Sigmoid colon (tissue), 7 donors: ENCODE measurements at places on chromosomes 4 and X. TPM values are rescaled to one million over a fixed set of nuclear protein-coding genes. Genes with fewer than 3 reads are reported as not detected.

DNA sequence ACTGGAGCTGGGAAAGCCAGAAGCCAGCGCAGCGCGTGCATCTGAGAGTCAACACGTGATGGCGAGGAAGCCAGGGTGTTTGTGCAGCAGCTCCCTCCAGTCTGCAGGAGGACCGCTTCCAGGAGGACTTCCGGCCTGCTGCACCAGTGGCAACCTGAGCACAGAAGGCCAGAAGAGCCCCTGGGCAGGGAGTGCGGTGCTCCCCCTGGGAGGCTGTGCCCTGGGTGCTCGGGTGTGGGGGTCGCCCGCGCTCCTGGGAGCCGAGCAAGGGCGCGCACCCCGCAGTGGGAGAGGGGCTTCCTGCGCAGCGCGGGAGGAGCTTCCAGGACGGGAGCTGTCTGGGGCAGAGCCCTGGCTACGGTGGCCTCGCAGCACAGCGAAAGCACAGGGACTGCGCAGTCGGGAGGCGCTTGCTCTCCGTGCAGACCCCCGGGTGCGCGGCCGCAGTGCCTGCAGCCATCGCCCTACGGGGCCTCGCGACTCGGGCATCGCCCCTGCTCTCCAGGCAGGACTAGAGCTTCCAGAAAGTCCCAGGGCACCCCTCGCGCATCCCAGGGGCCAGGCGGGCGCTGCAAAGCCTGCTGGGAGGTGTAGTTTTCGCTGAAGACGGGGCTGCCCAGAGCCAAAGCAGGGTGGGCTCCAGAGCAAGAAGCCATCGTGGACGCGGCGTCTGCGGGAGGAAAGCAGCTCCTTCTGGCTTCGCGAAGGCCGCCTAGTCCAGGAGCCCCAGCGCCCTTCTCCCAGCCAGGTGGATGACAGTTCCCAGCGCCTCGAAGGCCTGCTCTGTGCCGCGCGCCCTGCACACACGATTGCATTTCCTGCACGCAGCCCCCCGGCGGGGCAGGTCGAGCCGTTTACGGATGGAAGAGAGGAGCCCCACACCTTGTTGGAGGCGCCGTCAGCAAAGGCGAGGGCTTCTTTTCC is 24.1 kb upstream of the WFS1 start:
- DNase-seq, result no peak

DNA sequence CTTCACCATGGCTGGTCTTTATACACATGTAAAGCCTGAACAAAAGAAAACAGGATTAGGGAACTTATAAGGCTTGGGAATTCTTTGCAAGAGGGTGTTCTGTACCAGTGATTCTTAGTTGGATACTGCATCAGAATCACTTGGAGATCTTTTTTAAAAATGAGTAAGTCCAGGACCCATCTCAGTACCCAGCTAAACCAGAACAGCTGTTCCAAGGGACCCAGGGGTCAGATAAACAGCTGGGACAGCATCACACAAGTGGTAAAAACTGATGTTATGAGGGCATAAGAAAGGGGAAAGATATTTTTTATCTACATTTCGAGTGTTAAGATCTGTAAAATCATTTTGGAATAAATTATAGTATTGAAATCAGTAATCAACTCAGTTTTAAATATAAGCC is 16.1 kb downstream of the PGRMC2 start:
- no peak for DNase-seq

DNA sequence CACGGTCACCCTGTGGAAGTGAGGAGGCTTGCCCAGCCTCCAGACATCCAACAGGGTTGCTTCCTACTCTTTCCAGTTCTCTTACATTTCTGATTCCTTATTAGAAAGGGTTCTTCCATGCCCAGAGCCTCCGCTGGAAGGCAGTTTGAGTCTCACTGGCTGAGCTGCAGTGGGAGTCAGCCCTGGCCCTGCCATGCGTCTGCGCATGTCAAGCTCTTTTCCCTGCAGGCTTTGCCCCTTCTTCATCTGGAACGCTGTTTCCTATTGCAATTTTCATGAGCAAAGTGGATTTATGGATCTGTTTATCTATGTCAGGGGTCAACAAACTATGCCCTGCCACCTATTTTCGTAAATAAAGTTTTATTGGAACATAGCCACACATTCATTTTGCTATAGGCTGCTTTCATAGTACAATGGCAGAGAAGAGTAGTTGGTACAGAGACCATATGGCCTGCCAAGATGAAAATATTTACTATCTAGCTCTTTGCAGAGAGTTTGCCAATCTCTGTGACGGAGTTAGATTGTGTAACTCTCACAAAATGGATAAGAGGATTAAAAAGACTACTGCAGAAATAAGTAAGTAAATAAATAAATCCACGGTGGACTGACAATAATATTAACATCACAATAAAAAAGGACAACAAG is 3.9 kb upstream of the CHRNA9 start:
- DNase-seq, result no peak

- DNase-seq, result no peak
These were observed 247.0 kb upstream of the NDST4 start for GRCh38 chr4:115360431-115360830.

GRCh38 chr4:151698213-151698612 is 62.6 kb downstream of the GATB start:
- DNase-seq, result no peak

Gene GPAT3
- 13.0 TPM for polyA plus RNA-seq

Gene FOXR2
- not detected for polyA plus RNA-seq

Gene SOD3
- polyA plus RNA-seq, result 28.9 TPM

Gene GAGE2A
- polyA plus RNA-seq, result not detected

Gene PCDH18
- polyA plus RNA-seq, result 4.7 TPM
